ENCODE measurements at places on chromosomes 4 and X. TPM values are rescaled to one million over a fixed set of nuclear protein-coding genes. Genes with fewer than 3 reads are reported as not detected.

The CFAP99 gene
- total RNA-seq = not detected

The UGT8 gene
- 4.5 TPM for total RNA-seq

The FAM9C gene
- 0.41 TPM for total RNA-seq

The SERPINA7 gene
- total RNA-seq = not detected

The LARP1B gene
- 67.7 TPM for total RNA-seq

The GC gene
- not detected for total RNA-seq

The AR gene
- 0.41 TPM for total RNA-seq

The HDAC6 gene
- 77.9 TPM for total RNA-seq

The FAM149A gene
- 31.0 TPM for total RNA-seq

Data from frontal cortex (tissue), 4 donors.